ENCODE measurements at places on chromosomes 2 and 18.

DNA sequence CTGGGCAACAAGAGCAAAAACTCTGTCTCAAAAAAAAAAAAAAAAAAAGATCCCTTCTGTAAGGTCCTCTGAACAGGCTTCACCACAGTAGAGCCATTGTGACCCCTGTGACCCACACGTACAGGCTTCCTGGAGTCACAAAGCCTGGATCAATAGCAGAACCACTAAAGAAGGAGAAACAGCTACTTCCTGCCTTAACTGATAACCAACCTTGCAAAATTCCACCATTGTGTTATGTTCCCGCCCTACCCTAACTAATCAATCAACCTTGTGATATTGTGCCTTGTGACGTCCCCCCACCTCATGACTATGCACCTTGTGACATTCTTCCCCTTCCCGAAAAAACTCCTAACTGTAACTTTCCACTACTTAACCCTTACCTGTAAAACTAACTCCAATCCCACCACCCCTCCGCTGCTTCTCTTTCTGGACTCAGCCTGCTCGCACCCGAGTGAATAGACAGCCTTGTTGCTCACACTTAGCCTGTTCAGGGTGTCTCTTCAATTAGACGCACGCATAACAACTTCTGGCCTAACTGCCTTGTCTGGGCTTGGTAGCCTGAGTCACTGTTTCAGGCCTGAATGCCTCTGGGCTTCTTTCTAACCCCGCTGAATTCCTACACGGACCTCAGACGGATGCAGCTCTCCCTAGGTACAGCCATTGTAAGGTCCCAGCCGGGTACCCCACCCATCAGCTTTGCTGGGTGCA, 13.9 kb downstream of the SCYGR8 start:
- no peak for DNase-seq

- no peak for DNase-seq
Observed at GRCh38 chr2:203688798-203689197, 17.6 kb upstream of the CD28 start.

DNA sequence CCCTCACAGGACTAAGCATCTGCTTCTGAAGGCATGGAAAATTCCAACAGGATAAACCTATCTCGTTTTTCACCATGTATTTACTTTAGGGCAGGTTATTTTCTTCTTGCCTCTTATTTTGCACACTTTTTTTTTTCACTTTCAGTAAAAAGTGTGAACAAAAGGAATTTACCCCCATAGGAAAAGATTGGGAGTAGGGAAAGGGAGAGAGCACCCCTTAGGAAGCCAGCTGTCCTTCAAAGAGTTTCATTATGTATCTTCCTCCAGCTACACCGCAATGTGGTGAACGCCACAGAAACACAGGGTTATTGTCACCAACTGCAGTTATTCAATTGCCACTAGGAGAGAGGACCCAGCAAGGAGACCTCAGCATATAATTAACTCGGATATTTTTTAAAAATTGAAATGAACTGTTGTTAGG, 286.2 kb upstream of the VRK2 start:
- DNase-seq = no peak

DNA sequence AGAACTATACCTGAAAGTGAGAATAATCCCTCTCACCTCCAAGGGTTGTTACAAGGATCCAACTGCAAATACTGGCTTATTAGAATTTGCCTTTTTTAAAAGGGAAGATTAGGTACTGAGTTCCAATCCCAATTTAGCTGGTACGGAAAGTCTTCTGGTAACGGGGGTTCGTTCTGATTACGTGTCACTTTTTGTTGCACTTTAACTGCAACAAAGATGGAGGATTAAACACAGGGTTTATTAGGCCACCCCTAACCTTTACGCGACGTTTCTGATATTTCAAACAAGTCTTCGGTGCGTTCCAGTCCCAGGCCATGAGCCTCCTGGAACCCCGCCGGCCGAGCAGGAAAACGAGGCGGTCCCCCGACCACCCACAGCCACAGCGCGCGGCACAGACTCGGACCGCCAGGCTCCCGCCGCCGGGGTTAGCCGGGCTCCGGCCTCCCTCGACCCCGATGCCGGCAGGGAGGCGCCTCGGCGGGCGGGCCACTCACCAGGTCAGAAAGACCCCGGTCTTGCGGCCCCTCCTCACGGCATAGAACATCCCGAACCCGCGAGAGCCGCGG, 411 bp downstream of the RNASEH1 start:
- DNase-seq = no peak

DNA sequence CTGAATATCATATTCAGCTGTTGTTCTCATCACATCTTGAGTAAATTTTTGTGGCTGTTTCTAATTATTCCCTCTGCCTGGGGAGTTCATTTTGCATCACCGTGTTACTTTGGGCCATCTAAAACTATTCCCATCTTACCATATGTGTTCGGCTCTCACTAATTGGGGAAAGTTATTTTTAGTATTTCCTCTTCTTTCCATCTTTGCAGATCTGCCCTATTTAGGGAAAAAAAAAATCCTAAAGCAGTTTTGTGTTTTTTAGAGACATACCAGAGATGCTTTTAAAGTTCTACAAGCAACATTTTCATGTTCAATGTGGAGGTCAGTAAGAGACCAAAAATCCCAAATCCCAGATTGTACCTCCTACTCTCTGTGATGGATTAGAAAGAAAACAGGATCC, 111.3 kb upstream of the NDUFV2 start:
- DNase-seq = no peak

- no peak for DNase-seq
Observed at GRCh38 chr2:63189026-63189425, 138.4 kb downstream of the OTX1 start.

- no peak for DNase-seq
Observed at GRCh38 chr18:12421732-12422131, 14.0 kb downstream of the PRELID3A start.

DNA sequence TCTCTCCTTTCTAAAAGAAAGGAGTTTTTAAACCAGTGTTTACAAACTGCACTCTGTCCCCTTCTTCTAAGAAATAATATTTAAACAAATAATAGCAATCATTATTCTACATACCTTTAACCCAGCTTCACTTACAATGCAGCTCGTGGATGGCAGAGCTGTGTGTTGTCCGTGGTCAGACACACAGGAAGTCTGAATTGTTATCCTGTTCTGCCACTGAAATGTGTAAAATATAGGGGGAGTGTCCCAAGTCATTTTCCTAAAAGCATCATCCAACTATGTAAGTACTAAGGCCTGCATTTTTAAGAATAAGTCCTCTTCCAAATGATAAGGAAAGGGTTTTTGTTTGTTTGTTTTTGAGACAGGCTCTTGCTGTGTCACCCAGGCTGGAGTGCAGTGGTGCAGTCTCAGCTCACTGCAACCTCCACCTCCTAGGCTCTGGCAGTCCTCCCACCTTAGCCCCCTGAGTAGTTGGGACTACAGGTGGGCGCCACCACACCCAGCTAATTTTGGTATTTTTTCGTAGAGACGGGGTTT, 2.7 kb upstream of the PPP4R1 start:
- DNase-seq = no peak
